ENCODE measurements at places on chromosomes 16 and 17. TPM values are rescaled to one million over a fixed set of nuclear protein-coding genes. Genes with fewer than 3 reads are reported as not detected.

Gene TIMP2
- total RNA-seq, result 619 TPM

Gene KRTAP4-4
- total RNA-seq, result not detected

Gene C16orf86
- total RNA-seq, result 6.6 TPM

Gene SCGB1C2
- total RNA-seq, result not detected

Gene FZD2
- 12.6 TPM for total RNA-seq

Gene SNF8
- total RNA-seq, result 121 TPM

Gene MEOX1
- total RNA-seq, result 5.4 TPM

Gene SDR42E2
- total RNA-seq, result not detected

Gene CTRL
- total RNA-seq, result 0.54 TPM

Gene OTOP3
- not detected for total RNA-seq

Gene CCL4
- total RNA-seq, result 16.5 TPM

Gene CD300LF
- 2.3 TPM for total RNA-seq

Gene PIPOX
- total RNA-seq, result 7.8 TPM

Gene LGALS9C
- not detected for total RNA-seq

Gene RNU2-1
- not detected for total RNA-seq

Gene PRR35
- 0.42 TPM for total RNA-seq

Gene ADAMTS18
- total RNA-seq, result not detected

Gene FBXW10B
- 0.35 TPM for total RNA-seq

Gene SLFN11
- total RNA-seq, result 87.1 TPM

Gene SLC9A5
- total RNA-seq, result 1.4 TPM

Gene CES3
- total RNA-seq, result 0.63 TPM

Gene ABCA10
- 3.2 TPM for total RNA-seq

Gene C16orf96
- total RNA-seq, result not detected

Gene RPH3AL
- total RNA-seq, result 6.5 TPM

Gene CPPED1
- 38.4 TPM for total RNA-seq

Gene ARL5C
- not detected for total RNA-seq
